ENCODE measurements at places on chromosomes 2 and 18.

GRCh38 chr2:238163481-238164198, 4.9 kb downstream of the ERFE start:
- DNase-seq = no peak

DNA sequence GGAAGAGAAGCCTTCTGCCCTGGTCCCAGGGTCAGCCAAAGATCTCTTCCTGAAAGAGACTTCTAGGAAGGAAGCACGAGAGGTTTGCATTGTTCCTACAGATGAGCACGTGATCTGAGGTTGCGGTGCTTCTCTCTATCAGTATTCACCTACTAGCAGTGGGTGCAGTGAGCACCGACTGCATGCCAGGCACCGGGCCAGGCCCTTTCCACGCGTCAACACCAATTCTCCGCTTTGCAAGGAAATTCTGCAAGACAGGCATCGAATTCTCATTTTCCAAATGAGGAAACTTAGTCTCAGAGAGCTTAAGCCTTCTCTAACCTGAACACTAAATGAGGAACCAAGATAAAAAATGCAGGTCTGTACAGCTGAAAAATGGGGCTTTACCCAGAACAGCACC, 151.5 kb upstream of the MYCN start:
- no peak for DNase-seq

DNA sequence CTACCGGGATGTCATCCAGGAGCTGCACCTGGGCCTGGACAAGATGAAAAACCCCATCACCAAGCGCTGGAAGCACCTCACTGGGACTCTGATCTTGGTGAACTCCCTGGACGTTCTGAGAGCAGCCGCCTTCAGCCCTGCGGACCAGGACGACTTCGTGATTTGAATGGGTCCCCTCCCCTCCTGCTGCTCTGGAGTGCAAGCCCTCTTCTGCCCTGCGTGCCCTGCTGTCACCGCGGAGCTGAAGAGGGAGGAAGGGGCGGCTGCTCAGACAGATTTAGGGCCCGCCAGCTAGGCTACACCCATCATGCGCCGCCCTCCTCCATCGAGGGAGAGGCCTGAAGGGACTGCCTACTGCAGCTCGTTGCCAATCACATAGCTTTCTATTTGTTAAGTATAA, 101.8 kb downstream of the SH3BP4 start:
- DNase-seq = no peak

DNA sequence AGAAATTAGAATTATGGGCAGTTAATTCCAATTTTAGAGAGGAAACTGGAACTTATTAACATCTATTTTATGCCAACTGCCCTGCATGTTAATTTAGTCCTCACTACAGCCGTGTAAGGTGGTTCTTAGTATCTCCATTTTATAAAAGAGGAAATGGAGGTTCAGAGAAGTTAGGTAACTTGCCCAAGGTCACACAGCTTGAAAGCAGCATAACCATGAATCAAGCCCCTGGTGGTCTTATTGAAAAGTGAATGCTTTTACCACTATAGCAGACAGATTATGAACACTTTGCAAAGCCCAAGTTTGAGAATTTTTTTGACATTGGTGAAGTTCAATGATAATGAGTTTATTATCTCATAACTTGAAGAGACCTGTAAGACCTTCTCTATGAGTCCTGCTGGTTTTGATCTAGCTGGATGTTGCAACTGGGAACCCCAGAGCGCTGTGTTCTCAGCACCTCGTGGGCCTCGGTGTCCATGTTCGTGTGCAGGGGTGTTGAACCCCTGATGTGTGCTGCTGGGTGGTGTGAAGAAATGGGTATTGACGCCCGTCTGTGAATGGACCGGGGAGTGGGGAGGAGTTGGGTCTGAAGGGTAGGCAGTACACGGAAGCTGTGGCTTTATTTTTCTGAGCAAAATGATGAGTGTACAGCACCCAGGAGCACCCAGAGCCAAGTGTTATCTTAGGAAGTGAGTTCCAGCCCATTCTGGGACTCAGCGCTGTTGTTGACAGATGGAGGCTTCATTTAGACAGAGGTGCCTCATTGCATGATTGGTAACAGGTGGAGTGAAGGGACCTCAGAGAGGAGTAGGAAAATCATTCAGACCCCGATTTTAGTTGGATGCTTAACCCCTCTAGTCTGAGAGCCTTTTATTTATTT, 9.7 kb downstream of the GREB1 start:
- no peak for DNase-seq

- no peak for DNase-seq
Measured at GRCh38 chr2:134578316-134578715, 140.5 kb downstream of the TMEM163 start.

GRCh38 chr18:9608298-9608697, 6.1 kb downstream of the PPP4R1 start:
- DNase-seq = no peak

GRCh38 chr2:43013821-43014345, 212.5 kb downstream of the ZFP36L2 start:
- DNase-seq = no peak

GRCh38 chr18:45102863-45103262, 422.2 kb downstream of the SETBP1 start:
- DNase-seq = no peak

DNA sequence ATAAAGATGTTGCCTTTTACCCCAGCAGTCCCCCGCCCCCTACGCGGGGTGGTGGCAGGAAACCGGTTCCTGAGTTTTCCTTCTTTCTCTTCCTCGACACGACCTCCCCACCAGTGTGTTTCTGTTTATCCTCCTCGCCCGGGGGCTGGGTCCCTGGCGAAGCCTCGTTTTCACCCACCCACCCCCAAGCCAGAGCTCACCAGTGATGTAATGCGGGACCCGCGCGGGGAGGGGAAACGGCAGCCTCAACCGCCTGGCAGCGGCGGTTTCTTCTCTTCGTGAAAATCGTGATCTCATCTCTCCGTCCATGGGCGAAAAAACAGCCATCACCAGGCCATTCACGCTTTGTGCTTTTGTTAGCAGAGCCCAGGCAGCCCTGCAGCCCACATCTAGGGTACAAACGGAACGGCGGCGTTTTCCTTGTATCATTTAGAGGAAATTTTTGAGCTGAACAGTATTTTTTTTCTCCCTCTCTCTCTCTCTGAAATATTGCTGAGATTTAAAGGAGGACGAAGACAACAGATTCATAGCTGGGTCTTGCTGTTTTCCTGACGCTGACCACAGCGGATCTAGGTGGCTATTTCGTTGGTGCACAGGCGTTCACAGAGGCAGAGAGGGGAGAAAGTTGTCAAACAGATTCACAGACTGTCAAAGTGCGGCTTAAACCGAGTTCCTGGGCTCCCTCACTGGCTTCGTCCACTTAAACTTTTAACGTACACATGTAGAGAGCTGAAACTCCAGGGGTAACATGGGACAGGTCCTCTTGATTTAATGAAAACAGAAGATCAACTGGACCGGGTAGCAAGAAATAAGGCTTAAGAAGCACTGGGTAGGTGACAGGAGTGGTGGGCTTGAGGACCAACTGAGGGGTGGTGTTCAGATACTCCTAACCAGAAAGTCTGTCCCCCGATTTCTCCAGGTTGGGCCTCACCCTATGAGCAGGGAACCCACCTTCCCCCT, 21.9 kb upstream of the PAX3 start:
- DNase-seq = no peak

DNA sequence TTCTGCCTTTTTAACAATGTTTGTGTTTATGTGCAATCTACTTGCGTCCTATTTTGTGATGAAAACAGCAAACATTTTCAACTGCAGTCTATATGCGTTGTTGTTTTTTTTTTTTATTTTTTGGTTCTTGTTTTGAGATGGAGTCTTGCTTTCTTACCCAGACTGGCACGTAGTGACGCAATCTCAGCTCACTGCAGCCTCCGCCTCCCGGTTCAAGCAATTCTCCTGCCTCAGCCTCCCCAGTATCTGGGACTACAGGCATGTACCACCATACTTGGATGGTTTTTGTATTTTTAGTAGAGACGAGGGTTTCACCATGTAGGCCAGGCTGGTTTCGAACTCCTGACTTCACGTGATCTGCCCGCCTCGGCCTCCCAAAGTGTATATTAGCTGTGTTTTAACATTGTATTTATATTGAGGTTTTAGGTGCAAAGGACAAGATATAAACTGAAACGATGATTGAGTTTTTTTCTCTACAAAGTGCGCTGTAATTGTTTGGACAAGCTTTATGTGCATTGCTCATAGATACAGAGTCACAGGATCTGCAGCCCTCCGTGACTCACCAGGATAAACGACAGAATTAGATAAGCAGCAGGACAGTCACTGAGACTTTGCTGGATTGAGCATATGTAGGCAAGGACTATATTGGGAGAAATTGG, 17.4 kb downstream of the CDH7 start:
- DNase-seq = no peak

DNA sequence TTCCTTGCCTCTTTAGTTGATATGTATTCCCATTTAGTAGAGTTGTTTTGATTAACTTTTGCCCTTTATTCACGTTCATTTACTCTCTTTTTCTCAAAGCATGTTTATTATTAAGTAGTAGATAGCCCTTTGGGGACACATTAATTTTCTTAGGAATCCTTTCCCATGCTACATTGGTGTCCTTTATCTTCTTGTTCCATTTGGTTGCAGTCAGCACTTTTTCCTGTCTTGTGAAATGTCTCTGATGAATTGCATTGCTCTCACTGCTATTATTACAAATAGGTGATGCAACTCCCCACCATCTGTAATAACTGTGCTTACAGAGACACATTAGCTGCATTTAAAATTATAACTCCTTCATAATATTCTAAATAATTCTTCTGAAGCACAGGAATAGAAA, 428.5 kb upstream of the CNTNAP5 start:
- DNase-seq = no peak

- no peak for DNase-seq
Measured at GRCh38 chr2:219969508-219969907, 342.1 kb downstream of the SLC4A3 start.

DNA sequence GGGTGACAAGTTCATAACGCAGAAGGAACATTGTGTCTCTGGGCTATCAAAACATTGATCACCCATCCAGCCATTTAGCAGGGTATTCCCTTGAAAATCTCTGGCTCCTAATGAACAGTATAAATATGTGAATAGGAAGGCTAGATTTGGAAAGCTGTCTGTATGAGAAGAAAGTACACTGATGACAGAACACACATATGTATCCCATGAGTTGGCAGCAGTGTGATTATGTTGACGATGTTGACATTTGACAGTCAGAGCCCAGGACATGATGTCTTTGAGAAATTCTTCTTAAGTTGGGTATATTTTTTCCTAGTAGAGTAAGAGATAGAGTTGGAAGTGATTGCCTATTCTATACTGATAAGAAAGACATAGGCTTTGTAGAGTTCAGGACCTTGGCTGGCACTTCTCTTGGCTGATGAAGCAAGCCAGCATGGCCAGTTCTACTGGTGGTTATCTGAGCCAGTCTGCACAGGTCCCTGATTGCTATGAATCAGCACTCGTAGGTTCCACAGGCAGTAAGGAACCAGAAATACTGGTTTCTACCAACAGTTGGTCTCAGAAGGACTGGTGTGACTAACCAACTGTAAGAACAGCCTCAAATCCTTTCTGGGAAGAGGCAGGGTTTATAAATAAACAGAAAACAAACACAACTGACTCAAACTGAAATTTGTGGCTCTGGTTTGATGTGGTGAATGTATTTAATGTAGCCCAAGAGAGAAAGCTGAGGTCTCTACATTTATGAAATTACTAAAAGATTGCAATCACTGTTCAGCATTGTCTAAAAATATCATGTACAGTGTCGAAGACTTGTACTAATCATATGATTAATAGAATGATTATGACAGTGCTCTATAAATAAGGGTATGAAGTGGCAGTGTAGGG, 43.9 kb upstream of the RAPH1 start:
- no peak for DNase-seq

- DNase-seq = no peak
Measured at GRCh38 chr18:44725300-44726058, 44.8 kb downstream of the SETBP1 start.

GRCh38 chr2:20504174-20504573, 57.3 kb downstream of the RHOB start:
- no peak for DNase-seq

GRCh38 chr2:203376173-203376572, 48.0 kb downstream of the ABI2 start:
- DNase-seq = no peak

DNA sequence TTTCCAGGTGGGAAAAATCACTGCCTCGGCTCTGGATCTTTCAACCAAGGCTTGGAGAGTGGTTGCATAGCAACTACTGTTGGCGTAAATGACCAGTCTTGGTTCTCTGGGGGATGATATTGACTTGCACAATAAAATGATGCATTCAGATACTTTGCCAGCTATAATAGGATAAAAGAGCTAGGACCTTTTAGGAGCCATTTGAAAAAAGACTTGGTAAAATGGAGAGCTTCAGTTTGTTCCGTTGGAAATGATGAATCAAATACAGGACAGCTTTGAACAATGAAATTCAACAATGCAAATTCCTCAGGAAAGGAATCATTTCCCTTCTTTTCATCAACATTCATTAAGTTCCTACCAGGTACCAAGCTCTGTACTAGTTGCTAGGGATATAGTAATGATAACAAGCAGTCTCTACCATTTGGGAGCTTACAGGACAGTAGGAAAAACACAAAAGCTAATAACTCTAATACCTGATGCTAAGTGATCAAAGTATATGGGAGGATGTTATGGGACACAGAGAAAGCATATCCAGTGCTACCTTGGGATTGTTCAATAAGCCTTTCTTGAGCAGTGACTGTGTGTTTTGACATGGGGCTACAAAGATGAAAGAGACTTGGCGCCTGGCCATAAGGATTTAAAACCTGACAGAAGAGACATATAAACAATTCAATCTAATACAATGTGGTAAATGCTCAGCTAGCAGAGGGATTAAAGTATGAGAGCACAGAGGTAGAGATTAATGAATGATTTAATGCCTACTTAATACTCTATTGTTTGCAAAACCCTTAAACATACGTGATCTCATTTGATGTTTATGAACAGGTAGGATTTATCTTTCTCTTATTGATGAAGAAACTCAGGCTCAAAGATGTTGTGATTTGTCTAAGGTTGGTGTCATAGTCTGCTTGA, 110.7 kb downstream of the QPCT start:
- DNase-seq = no peak

GRCh38 chr18:71798986-71799673, 745.0 kb downstream of the CBLN2 start:
- peak; percentile 59 for DNase-seq

DNA sequence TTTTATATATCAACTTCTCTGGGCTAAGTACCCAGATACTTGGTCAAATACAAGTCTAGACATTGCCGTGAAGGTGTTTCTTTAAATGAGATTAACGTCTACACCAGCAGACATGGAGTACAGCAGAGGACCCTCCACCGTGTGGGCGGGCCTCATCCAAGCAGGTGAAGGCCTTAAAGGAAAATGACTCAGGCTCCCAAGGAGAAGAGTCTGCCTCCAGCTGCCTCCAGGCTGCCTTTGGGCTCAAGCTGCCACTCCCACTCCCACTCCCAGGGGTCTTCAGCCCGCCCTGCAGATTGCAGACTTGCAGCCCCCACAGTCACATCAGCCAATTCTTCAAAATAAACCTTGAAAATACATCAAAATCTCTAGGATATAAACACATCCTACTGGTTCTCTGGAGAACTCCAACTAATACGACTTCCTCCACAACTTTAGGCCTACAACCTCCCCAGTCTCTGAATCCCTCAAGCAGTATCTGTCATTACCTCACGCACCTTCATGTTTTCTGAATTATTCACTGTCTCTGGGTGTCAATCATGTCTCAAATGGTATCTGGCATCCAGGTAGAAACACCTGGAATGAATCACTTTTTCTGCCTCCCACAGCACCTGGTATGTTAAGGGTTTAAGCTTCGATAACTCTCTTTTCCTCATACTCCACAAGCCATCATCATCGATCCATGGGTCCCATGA, 6.9 kb downstream of the ITGB1BP1 start:
- DNase-seq = no peak

GRCh38 chr18:36141576-36141975, 11.9 kb downstream of the ELP2 start:
- DNase-seq = no peak

- no peak for DNase-seq
Measured at GRCh38 chr2:52518678-52519077, 1248.9 kb upstream of the CHAC2 start.
